ENCODE measurements at places on chromosomes 2 and 18. TPM values are rescaled to one million over a fixed set of nuclear protein-coding genes. Genes with fewer than 3 reads are reported as not detected.

ATP8B1 gene
- total RNA-seq = not detected

GCG gene
- total RNA-seq = not detected

DNAH7 gene
- total RNA-seq = not detected

SGPP2 gene
- not detected for total RNA-seq

AGXT gene
- not detected for total RNA-seq

RBMS1 gene
- total RNA-seq = 35.7 TPM

NPPC gene
- not detected for total RNA-seq

TXNDC2 gene
- not detected for total RNA-seq

MRO gene
- 0.46 TPM for total RNA-seq

MOGAT1 gene
- total RNA-seq = not detected

DNA sequence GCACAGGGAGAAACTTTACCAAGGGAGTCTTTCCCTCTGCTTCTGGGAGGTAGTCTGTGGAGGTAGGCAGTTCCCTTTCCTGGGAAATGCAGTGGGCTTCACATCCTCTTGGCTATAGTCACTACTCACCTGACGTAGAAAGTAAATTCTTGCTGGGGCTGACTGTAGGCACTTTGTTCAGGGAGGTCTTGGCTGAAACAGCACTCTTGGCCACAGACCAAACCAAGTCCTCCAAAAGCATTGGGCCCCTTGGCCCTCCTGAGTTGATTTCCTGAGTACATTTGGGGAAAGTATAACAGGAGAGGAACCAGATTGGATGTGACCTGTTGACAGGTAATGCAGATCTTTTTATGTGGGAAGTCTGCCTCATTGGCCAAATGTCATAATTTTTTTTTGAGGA, 108.9 kb downstream of the MGAT5 start:
- no peak for DNase-seq

GRCh38 chr2:207921606-207922005, 103.7 kb downstream of the PLEKHM3 start:
- DNase-seq = no peak

- DNase-seq = no peak
Measured at GRCh38 chr2:64574871-64575270, 50.7 kb downstream of the AFTPH start.

GRCh38 chr18:7663366-7664312, 96.5 kb downstream of the PTPRM start:
- DNase-seq = no peak

DNA sequence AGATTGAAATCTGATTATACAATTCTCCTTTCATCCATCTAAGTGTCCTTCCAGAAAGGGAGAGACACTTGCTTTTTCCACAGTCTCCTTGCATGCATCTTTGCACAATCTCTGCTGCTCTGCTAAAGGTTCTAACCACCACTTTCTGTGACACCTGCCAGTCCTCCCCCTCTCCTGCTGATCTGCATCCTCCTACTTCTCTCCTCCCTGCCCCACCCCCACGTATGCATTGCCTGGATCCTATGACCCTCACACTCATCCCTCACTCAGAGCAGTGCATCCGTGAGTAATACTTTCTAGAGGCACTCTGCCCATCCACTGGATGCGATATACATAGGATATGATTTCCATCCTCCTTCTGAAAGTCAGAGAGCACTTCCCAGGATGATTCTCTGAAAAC, 27.7 kb upstream of the TRAPPC8 start:
- no peak for DNase-seq

DNA sequence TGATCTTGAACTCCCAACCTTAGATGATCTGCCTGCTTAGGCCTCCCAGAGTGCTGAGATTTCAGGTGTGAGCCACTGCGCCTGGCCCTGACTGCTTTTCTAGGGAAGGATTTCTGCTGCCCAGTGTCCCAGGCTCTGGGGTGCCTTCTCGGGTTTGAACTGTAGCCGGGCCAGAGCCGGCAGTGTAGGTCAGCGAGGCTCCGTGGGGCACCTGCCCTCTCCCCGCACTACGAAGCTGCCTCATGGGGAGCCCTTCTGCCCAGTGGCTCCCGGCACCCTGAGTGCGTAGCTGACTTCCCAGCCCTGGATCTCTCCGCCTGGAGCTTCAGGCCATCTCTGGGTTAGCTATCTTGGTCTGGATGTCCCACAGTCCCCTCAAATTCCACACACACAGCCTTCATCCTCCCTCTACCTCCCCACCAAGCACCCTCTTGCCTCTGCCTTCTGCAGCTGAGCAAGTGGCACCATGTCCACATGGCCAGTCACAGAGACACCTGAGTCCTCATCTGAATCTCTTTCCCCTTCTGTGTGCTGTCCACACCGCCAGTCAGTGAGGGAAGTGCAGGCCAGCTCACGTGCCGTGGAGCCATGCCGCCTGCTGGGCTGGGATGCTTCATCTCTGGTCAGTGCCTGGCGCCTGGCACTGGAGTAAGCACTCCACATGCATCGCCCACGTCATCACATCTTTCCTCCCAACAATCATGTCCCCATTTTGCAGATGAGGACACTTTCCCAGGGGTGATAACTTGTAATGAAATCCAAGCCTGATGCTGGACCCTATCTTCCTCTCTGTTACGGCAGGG, 69.2 kb downstream of the EDAR start:
- no peak for DNase-seq

DNA sequence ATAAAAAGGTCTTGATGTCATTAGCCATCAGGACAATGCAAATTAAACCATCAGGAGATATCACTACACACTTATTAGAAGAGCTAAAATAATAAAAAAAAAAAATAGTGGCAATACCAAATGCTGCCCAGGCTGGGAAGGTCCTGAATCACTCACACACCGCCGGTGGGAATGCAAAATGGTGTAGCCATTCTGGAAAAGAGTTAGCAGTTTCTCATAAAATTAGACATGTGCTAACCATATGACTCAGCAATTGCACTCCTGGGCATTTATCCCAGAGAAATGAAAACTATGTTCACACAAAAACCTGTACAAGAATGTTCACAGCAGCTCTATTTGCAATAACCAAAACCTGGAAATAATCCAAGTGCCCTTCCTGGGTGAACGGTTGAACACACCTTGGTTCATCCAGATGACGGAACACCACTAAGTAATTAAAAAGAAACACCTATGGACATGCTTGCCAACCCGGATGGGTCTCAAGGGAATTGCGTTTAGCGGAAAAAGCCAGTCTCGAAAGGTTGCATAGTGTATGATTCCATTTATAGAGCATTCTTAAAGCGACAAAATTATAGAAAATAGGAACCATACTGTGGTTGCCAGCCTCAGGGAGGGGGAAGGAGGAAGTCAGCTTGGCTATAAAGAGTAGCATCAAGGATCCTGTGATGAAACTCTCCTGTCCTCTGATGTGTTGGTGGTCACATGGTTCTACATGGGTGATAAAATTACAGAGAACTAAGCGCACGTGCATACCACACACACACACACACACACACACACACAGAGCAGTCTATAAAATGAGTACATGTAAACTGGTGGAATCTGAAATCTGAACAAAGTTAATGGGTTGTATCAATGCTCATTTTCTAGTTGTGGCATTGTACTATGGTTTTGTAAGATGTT, 4.6 kb downstream of the MBP start:
- peak; percentile 66 for DNase-seq

DNA sequence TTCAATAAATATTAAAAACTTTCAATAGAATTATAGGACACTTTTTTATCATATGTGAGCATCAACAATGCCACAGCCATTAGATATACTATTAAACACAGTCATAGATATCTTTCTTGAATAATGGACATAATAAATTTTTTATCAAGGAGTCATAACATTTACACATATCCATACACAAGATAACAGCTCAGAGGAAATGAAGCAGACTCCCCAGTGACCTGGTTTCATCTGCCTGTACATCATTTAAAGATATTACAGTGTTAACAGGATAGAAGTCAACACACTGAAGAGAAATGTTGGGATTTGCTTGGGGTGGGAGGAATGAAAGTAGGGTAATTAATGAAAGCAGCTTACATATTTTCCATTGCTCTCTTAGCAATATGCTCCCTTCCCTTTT, 5.1 kb downstream of the SCG2 start:
- no peak for DNase-seq

DNA sequence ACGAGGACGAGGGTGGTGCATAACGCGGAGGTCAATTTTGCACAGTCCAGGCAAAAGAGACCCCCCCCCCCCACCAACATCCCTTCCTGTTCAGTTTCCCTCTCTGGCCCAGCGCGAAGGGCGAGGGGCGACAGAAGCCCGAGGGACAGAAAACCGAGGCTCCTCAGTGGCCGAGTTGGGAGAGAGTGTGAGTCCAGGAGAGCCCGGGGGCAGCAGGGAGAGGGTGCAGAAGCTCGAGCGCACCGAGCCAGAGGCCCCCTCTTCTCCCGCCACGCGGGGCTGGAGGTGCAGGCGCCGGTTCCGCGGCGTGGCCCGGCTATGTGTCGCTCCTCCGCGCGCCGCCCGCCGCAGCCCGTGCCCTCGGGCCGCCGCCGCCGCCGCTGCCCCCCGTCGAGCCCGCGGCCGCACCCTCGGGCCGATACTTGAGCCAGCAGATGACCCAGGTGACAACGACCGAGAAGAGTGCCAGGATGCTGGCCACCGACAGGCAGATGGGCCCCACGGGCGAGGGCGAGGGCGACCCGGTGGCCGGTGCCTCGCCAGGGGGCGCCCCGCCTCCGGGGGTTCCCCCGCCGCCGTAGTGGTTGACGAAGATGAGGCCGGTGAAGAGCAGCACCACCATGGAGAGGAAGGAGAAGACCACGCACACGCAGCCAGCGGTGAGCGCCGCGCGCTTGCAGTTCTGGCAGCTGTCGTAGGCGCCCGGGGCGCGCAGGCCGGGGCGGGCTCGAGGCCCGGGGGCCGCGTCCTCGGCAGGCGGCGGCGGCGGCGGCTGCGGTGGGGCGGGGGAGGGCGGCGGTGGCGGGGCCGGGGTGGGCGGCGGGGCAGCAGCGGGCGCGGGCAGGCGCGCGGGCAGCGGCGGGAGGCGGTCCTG, 20.2 kb upstream of the PAX3 start:
- peak; percentile 8 for DNase-seq

GRCh38 chr18:42931491-42931890, 184.0 kb downstream of the RIT2 start:
- DNase-seq = no peak

GRCh38 chr2:85681372-85681763, 12.8 kb upstream of the GNLY start:
- no peak for DNase-seq

DNA sequence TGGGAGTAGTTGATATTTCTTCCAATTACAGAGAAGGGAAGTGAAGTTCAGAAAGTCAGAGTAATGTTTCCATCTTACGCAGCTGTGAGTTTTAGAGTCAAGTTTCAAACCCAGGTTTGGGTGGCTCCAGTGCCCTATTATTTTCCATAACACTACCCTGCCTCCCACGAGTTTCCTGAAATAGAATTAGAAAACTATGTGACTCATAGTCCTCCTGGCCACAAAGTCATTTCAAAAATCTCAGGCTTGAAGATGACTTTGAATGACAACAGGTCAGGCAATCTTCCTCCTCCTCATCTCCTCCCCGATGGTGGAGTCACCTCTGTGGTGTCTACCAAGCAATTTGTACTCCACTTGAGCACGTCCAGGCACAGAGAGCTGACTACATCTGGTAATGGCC, 212.3 kb upstream of the TRIB2 start:
- DNase-seq = no peak

GRCh38 chr2:10906926-10907625, 4.7 kb upstream of the KCNF1 start:
- DNase-seq = no peak

GRCh38 chr18:74468547-74469061, 11.5 kb upstream of the DIPK1C start:
- no peak for DNase-seq

- DNase-seq = no peak
Measured at GRCh38 chr18:79789091-79789891, 8.4 kb upstream of the KCNG2 start.

DNA sequence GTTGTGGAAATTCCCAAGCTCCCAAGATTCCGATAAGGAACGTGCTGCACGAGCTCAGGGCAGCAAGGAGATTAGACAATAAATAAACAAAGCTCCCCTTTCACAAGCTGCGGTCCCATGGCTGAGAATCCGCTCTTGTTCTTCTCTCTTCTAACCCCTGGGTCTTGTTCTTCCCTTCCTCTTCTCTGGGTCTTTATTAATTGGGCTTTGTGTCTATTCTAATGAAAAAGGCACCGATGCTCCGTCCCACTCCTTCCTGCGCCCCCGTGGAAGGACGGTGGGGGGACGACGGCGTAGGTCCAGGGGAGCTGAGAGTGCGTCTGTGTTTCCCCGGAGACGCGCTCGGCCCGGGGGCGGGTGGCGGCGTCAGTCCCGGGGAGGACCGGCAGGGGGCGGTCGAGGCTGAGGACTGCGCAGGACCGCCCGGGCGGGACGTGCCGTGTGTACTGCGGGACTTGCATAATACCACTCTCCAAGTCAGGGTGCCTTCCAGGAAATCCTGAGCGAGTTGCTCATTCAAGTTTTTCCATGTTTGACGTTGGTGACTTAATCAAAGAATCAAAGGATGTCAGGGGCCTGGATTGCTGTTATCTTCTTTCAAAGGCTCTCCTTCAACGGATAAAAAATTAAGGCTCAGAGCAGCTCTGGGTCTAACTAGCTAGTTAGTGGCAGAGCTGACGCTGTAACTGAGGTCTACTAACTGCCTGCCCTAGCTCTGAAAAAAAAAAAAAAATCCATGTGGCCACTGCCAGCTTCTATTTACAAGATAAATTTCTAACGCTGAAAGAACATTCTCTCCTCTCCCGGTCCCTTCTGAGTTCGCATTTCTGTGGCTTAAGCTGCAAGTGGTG, 321.4 kb downstream of the TGIF1 start:
- DNase-seq = peak; percentile 86

Measured in OCI-LY7 (cell line).